ENCODE measurements at places on chromosomes 2 and 18.

DNA sequence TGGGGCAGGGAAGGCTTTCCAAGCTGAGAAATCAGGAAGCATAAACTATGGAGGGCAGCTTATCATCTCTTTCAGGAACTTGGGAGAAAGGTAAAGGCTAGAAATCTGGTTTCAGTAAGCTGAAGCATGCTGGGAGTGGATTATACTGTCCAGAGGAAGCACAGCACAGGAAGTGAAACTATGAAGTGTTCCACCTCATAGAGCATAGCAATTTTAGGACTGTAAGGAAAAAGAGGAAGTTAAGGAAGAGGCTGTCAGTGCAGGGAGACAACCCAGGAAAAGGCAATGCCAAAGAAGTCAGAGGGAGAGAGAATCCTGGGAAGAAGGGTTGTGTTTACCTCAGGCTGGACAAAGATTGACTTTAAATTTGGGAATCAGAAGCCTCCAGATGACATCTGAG, 51.9 kb downstream of the EFEMP1 start:
- DNase-seq: no peak

GRCh38 chr2:197577446-197577845, 61.6 kb downstream of the MOB4 start:
- no peak for DNase-seq

- DNase-seq: no peak
Observed at GRCh38 chr2:5229574-5229973, 462.6 kb upstream of the SOX11 start.

DNA sequence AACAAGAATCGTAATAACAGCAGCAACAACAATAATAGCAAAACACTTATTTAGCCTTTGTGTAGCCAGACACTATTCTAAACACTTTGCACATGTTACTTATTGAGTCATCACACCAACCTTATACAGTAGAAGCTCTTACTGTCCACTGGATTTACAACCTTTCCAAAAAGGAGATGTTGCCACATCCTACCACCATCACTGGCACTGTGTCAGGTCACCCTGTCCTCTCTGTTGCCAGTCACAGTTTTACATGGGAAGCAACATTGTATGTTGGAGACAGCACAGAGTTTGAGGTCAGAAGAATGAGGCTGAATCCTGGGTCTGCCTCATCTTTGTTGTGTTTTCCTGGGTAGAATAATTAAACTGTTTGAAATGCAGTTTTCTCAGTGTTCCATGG, 201.4 kb upstream of the EPAS1 start:
- DNase-seq: no peak

- DNase-seq: peak; percentile 83
Observed at GRCh38 chr2:29196792-29197788, 81.9 kb downstream of the CLIP4 start.

Measured in BE2C (cell line).